NCI-H2029 (cell line): ENCODE measurements at places on chromosomes 1 and 21.

DNA sequence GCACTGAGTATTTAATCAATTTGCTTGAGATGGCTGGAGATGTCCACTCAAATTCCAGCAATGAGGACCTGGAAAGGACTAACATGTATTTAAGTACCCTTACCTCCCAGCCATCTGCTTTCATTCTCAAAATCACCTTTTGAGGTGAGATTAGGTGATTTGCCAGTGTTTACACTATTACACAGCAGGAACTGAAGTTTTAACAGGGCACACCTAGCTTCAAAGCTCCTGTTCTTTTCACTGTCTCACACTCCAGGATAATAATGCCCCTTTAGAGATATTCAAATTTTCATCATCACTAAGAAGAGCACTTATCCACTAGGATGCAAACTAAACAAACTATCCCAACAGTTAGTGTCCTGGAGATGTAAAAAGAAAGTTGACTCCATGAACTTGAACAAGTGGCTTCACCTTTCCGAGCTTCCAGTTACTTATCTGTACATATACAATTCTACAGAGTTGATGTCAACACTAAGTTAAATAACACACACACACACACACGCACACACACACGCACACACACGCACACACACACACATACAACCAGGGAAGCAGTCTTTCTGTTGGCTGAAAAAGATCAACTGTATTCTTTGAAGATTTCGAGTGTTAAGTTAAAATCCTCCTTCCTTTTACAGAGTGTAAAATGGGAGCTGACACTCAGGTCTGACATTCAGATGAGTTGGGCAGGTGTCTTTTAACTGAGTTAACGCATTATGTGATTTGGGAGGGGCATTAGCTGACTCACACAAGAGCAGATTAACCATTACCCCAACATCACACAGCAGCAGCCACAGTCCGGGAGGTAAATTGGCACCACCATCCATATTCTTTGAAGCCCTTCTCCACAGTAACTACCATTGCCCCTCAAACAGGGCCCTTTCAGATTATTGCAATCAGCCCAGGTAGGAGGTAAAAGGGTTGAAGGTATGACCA lies 15.5 kb upstream of the JAK1 start:
- DNase-seq, result no peak

DNA sequence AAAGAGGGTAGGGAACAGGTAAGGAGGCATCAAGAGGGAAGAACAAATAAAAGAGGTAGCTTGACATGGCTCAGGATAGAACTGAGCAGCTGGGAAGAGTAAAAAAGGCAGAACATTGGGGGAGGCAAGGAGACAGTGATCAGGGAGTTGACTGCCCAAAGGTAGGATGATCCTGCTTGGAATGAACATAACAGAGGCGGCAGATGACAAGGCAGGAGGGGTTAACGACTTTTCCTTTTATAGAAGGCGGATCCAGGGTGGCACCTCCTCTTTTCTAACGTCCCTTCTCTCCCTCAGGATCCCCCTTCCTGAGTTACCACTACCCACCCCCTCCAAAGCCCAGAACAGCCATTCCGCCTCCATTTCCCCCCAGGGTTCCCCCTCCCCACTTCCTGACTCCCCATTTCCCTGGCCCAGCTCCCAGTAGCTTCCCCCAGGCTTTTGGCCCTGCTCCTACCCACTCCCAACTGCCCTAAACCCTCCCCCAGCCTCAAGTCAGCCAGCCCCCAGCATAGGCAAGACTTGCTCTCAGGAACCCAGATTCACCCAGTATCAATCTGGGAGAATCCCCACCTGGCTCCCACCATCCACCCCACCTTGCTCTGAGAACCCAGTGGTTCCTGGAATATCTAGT lies 769 bp upstream of the ADAMTS4 start:
- no peak for DNase-seq

GRCh38 chr1:2585318-2586092 lies 1.1 kb upstream of the PRXL2B start:
- DNase-seq, result no peak

DNA sequence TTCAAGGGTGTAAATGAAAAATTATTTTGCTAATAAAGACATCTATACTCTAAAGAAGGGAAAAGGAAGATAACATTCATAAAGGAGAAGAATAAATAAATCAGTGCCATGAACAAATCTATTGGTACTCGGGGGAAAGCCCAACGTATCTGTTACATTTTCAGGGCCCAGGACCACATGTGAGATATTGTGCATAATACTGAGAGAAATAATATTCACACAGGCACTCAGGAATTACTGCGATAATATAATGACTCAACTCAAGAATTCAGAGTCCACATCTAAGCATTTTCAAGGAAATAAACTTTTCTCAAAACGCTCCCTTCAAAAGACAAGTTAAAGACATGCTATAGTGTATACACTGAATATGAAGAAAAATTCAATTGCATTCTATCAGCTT lies 108.8 kb downstream of the SMYD2 start:
- no peak for DNase-seq

DNA sequence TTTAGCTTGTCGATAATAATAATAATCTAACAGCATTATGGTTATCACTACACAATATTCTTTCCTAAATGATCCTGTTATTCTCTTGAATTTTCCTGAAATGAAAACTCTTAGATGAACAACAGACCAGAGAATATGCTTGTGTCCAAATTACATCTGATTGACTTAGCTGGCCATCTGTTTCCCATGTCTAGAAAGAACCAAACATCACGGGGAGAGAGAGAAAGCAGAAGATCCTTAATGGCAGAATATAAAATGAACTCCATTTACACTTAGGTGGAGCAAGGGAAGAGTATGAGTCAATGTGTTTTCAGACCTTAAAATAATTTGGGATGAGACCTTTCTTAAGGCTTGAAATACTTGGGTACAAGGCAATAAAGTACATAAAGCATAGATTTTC lies 162.2 kb downstream of the DSCAM start:
- no peak for DNase-seq
